GM23338 (cell line): ENCODE measurements at places on chromosomes 3 and 15. TPM values are rescaled to one million over a fixed set of nuclear protein-coding genes. Genes with fewer than 3 reads are reported as not detected.

DNA sequence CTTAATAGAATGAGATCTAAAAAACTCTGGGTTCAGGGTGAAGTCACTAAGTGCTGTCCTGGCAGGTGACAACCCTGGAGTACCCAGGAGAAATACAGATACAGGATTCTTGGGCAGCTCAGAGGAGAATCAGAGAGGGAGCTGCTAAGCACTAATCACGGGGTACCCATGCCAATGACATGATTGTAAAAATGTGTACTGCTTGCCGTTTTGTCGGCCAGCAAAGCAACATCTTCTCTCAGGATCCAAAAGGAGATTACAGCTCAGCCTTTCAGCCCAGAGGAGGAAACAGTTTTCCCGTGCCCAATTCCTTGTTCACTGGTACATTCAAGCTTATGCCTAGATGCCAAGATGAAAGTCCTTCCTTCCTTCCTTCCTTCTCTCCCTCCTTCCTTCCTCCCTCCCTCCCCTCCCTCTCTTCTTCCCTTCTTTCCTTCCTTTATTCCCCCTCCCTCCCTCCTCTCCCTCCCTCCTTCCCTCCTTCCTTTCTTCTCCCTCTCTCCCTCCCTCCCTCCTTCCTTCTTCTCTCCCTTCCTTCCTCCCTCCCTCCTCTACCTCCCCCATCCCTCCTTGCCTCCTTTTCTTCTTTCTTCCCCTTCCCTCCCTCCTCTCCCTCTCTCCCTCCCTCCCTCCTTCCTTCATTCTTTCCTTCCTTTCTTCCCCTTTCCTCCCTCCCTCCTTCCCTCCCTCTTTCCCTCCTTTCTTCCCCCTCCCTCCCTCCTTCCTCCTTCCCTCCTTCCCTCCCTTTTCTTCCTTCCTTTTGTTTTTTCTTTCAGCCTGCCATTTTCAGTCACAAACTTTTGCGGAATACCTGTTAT, 4.1 kb upstream of the MINAR1 start:
- no peak for DNase-seq

GRCh38 chr15:29046281-29046810, 160.6 kb downstream of the APBA2 start:
- DNase-seq: no peak

- peak; percentile 62 for DNase-seq
These were observed 982 bp downstream of the TAGLN3 start for GRCh38 chr3:111999484-112000324.

- no peak for DNase-seq
These were observed 211.8 kb downstream of the NR2F2 start for GRCh38 chr15:96542130-96542770.

DNA sequence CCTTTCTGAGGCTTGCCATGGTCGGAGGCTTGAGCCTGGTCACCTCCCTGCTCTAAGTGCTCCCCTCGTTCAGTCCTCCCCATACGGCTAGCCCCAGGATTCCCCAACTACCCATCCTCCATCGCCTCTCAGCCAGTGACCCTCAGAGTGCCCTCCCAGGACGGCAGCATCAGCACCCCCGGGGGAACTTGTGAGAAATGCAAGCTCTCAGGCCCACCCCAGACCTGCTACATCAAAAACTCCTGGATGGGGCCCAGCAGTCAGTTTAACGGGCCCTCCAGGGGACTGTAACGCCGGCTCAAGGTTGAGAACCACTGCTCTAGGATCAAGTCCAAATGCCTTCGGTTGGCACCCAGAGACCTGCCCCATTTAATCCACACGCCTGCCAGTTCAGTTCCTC, 6.9 kb downstream of the ADAMTS17 start:
- DNase-seq: peak; percentile 58

DNA sequence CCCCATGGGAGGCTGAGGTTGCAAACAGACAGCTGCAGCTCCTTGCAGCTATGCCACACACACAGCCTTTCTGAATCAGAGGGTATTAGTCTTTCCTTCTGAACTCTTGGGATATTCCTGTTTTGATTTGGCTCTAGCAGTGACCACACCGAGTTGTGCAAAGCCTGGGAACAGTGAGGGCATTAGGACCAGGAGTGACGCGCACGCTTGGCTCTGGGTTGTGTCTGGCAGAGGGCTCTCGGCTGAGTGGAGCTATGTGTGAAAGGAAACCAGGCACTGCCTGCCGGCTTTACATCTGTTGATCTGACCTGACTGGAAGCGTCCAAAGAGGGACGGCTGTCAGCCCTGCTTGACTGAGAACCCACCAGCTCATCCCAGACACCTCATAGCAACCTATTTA, at the start of gene GALNT15:
Gene GALNT15 (plus strand): TSS at position 292 of the 400 bp plus-strand sequence. CDS start 472 bp downstream, outside the sequence.
- no peak for DNase-seq

- no peak for DNase-seq
These were observed 5.9 kb upstream of the WNT5A start for GRCh38 chr3:55492976-55493375.

- no peak for DNase-seq
These were observed 38.8 kb upstream of the SLC25A36 start for GRCh38 chr3:140902791-140903190.

DNA sequence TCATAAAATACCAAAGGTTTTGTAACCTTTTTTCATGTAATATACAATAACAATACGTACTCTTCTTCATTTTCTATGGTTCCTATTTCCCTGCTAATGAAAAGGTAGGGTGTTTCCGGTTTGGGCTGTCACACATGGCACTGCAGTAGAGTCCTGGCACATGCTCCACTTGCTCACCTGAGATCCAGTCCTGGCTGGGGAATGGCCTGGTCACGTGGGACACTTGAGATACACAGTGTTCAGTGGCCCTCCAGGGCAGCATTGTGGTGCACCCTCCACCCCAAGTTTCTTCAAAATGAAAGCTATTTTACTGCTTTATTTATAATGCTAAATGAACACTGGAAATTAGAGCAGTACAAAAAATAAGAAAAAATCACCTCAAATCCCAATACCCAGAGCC, 23.2 kb downstream of the MRPS25 start:
- DNase-seq: no peak

Gene COL6A5
- total RNA-seq: 0.03 TPM in 1 of 2 replicates, not detected in the other

Gene MFAP1
- total RNA-seq: 18.4 and 24.5 TPM in 2 replicates

Gene COX17
- 14.0 and 24.0 TPM in 2 replicates for total RNA-seq

Gene UTS2B
- not detected in 2 replicates for total RNA-seq

Gene GRM2
- 5.1 and 5.2 TPM in 2 replicates for total RNA-seq

Gene DUOX1
- 0.69 and 2.1 TPM in 2 replicates for total RNA-seq

Gene TM4SF1
- total RNA-seq: 0.10 TPM in 1 of 2 replicates, not detected in the other

Gene CCR5
- total RNA-seq: not detected in 2 replicates
